ENCODE measurements at places on chromosomes 2 and 18.

DNA sequence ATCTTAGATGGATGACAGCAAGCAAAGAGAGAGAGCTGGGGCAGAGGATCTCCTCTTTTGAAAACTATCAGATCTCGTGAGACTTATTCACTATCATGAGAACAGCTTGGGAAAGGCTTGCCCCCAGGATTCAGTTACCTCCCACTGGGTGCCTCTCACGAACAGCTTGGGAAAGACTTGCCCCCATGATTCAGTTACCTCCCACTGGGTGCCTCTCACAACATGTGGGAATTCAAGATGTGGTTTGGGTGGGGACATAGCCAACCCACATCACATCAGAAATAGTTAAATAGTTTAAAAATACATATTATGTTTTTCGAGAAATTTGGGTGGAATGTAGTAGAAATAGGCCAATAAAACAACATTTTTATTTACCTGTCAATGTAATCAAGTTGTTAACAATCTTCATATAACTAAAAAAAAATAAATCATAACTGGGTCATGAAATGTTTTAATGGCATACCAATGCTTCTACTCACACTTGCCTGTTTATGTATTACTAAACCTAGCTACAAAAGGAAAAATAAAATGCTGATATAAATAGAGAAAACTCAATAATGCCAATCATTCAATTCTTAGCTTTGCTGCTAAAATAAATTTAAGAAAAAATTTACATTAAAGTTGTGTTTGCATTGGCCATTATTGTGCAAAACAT is 608.9 kb downstream of the SUCLG1 start:
- no peak for DNase-seq

DNA sequence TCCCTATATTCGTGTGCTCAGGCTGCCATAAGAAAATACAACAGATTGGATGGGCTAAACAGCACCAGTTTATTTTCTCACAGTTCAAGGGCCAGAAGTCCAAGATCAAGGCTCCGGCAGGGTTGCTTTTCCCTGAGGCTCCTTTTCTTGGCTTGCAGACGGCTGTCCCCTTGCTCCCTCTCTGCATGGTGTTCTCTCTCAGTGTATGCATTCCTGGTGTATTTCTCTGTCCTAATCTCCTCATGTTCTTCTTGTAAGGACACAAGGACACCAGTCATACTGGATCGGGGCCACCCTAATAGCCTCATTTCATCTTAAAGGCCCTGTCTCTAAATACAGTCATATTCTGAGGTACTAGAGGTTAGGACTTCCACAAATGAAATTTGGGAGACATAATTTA is 62.6 kb upstream of the SLC16A14 start:
- DNase-seq, result no peak

- no peak for DNase-seq
These were observed 42.5 kb downstream of the SCTR start for GRCh38 chr2:119481501-119482455.

GRCh38 chr2:26530240-26530540 is 52.3 kb upstream of the OTOF start:
- no peak for DNase-seq

GRCh38 chr2:161090411-161090810 is 69.8 kb upstream of the TANK start:
- no peak for DNase-seq

- no peak for DNase-seq
These were observed 187.1 kb downstream of the PTPRM start for GRCh38 chr18:7754258-7754657.

- no peak for DNase-seq
These were observed 100.9 kb downstream of the FHOD3 start for GRCh38 chr18:36398419-36398818.

GRCh38 chr2:85619617-85620016 is 3.6 kb downstream of the USP39 start:
- no peak for DNase-seq

GRCh38 chr2:206823178-206823577 is 57.8 kb downstream of the FASTKD2 start:
- DNase-seq, result no peak

DNA sequence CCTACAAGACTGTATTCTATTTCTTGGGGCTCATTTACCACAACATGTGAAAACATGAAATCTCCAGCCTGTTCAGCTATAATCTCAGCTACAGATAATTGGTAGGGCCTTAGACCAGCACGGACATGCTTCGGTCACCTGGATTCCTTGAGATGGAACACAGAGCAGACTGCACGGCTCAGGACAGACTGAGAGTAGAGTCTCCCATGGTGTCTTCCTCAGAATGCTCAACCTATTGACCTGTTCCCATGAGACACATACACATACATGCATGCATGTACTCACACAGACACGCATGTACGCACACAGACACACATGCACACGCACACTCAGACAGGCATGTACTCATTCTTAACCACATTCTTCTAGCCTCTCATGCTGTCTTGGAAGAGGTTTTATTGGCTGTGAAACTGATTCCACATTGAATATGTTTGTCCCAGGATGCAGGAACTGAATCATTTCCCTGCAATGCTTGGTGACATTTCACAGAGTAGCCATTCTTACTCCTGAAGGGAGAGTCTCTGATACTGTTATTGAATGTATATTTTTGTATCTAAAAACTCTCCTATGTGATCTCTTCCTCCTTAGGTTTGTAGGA is 23.5 kb upstream of the BZW1 start:
- no peak for DNase-seq

- no peak for DNase-seq
These were observed 74.3 kb upstream of the CYRIA start for GRCh38 chr2:16739778-16740581.

DNA sequence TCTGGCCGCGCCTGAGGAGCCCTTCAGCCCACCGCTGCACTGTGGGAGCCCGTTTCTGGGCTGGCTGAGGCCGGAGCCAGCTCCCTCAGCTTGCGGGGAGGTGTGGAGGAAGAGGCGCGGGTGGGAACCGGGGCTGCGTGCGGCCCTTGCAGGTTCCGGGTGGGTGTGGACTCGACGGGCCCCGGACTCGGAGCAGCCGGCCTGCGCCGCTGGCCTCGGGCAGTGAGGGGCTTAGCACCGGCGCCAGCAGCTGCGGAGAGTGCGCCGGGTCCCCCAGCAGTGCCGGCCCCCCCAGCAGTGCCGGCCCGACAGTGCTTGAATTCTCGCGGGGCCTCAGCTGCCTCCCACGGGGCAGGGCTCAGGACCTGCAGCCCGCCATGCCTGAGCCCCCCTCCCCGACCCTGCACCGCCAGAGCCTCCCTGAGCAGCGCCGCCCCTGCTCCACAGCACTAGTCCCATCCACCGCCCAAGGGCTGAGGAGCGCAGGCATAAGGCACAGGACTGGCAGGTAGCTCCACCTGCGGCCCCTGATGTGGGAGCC is 534.2 kb downstream of the ZNF804A start:
- DNase-seq, result no peak

DNA sequence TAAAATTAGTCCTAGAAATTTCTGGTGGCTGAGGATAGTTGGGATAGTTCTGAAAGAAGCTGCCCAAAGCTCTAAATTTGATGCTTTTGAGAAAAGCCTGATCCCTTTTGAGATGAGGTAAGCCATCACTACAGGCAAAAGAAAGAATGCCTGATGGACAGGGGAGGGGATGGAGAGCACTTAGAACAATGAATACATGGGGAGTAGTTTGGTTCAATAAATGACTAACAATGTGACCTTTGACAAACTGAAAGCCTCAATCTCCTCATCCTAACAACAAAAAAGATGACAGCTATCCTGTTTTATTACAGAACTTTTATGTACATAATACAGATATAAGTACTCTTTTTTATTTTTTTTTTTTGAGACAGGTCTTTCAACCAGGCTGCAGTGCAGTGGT is 42.7 kb downstream of the GFPT1 start:
- no peak for DNase-seq

GRCh38 chr2:97718051-97718882 is 4.9 kb downstream of the ZAP70 start:
- no peak for DNase-seq

GRCh38 chr2:14420851-14421250 is 211.7 kb upstream of the LRATD1 start:
- DNase-seq, result no peak

GRCh38 chr2:230602562-230603230 is 109.9 kb upstream of the CAB39 start:
- DNase-seq, result no peak

GRCh38 chr2:233349005-233349998 is 5.0 kb upstream of the DGKD start:
- peak; percentile 29 for DNase-seq

DNA sequence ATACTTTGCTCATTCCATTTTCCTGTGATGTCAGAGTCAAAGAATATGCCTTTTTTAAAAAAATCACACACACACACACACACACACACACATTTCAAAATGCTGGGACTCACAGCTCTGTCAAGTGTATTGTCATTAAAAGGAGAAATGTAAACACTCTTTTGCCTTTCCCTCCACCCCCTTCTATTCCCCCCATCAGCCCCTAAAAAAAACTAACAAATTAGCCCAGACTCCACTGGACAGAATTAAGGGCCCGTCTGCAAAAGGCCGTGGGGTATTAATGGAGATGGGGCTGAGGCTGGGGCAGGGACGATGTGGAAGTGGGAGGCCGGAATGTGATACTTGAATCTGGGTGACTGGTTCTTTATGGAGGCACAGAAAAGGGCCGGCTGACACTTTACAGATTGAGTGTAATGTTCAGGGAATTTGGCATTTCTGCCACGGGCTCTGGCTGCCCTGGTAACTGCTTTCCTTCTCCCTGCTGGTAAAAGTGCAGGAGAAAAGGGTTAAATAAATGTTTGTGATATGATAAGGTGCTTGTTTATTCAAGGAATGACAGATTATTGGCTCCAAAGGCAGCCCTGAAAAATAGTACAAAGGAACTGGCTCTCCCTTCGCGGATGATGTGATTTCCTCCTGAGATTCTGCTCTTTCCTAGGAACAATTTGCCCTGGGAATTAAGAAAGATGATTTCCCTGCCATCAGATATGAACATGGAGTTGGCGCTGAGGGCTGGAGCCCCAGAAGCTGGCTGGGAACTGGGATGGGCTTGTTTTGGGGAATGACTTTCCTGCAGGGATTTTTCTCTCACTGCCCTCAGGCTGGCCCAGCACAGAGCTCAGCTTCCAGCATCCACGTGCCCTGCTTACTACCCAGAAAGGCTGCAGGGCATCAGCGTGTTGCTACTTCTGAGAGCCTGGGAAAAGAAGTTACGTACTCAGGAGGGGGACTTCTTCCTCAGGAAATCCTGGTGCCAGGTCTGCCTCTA is 52.8 kb upstream of the CTAGE1 start:
- no peak for DNase-seq

- no peak for DNase-seq
These were observed 20.1 kb downstream of the IL1RL1 start for GRCh38 chr2:102331311-102331980.

GRCh38 chr2:19731037-19731436 is 170.7 kb downstream of the TTC32 start:
- no peak for DNase-seq

- no peak for DNase-seq
These were observed 17.1 kb downstream of the RNF144A start for GRCh38 chr2:6934345-6934744.

DNA sequence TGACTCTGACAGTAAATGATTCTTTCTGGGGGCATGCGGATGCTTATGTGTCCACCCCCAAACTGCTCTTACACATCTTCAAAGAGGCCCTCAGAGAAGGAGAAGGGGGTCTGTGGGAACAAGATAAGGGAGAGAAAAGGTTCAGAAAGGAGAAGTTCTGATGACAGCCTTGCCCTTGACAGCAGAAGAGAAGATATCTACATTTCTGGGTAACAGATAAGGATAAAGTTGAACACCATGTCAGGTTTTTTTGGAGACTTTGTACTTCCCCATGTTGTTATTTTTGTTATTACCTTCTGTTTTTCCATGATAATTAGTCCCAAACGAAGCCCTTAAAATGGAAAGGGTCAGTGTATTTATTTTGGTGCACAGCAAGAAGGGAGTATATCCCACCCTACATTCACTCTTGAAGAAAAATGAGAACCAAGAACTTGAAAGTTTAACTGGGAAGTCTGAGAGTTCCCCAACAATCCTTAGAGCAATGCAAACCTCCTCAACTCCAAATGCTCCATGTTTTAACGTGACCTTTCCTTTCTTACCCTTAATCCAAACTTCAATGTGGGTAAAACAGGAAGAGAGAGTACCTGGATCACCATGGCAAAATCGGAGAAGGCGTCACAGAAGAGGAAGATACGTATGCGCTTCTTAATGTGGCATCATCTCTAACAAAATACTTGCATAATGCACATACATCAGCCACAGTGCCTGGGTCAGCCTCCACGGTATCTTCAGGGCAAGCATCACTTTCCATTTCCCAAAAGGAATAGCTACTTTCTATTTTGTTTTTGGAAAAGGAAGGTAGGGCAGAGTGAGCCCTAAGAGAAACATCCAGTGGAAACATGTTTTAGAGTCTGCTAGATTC is 264.6 kb upstream of the STON1 start:
- no peak for DNase-seq

DNA sequence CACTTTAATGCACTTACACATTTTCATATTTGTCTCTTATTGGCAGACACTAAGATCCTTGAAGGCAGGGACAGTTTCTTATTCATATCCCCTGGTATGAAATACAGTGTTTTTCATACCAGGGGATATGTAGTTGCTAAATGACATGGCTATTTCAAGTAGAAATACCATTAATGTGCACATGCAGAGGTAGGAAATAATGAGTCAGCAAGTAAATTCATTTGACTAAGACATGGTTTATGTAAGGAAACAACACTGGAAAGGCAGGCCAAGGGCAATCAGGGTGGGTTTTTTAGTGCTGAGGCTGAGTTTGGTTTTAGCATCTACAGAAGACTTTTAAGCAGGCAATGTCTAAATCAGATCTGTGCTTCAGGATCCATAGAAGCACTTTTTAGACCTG is 155.9 kb downstream of the WDPCP start:
- DNase-seq, result no peak

All from renal pelvis (tissue), 12 donors.